Cardiac septum (tissue), 1 donor: ENCODE measurements at places on chromosomes 5 and 9. TPM values are rescaled to one million over a fixed set of nuclear protein-coding genes. Genes with fewer than 3 reads are reported as not detected.

GRCh38 chr5:1799110-1799601 is 481 bp downstream of the MRPL36 start:
- DNase-seq: no peak

Gene OTULINL
- 1.8 TPM for total RNA-seq

Gene SLC6A7
- total RNA-seq: not detected

GRCh38 chr5:163407034-163407655 is 30.2 kb upstream of the CCNG1 start:
- no peak for DNase-seq

Gene TLN1
- 291 TPM for total RNA-seq

Gene TMEM252
- not detected for total RNA-seq
